Right renal cortex interstitium (tissue), 3 donors: ENCODE measurements at places on chromosomes 16 and 17. TPM values are rescaled to one million over a fixed set of nuclear protein-coding genes. Genes with fewer than 3 reads are reported as not detected.

GRCh38 chr17:80839511-80839941 lies 152.1 kb upstream of the CHMP6 start:
- DNase-seq: no peak

DNA sequence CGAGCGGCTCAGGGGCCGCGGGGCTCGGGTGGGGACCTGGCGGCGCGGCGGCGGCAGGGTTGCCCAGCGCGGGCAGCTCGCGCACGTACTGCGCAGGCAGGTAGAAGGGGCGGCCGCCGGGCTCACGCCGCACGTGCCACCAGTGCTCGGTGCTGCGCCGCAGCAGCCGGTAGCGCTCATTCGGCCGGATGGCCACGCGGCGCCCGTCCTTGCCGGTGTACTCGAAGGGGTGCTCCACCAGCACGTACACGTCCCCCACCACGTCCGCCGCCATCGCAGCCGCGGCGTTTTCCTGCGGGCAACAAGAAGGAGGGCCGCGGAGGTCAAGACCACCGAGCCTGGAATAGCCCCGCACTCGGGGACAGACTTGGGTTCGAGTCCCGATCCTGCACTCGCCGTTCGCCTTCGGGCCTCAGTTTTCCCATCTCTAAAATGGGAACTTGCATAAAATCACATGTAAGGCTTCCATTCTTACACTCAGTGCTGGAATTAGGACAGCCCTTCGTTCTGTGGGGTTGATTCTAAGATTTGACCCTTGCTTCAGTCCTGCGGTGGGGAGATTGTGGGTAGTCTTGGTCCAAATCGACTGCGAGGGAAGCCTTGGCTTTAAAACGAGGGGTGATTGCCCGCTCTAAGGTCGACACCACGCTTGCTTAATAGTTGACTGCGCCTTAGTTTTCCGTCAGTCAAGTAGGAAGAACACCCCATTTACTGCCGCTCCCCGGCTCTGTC lies 2.5 kb downstream of the ARHGAP27 start:
- no peak for DNase-seq

The KCNG4 gene
- not detected for polyA plus RNA-seq

DNA sequence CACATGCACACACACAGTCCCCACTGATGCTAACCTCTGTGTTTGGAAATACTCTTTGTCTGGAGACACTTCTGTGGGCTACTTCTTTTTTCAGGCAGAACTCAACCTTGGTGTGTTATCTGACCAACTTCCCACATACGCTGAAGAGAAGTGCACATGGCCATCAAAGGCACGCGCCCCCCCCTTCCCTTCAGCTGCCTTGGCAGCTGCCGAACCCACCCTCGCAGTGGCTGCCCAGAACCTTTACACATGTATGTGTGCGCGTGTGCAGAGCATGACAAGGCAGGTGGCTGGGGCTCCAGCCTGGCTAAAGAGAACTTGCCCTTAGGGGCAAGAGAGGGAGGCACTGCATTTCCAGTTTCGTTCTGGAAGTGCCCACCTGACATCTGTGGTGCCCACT lies 3.9 kb downstream of the RAPGEFL1 start:
- DNase-seq: no peak

DNA sequence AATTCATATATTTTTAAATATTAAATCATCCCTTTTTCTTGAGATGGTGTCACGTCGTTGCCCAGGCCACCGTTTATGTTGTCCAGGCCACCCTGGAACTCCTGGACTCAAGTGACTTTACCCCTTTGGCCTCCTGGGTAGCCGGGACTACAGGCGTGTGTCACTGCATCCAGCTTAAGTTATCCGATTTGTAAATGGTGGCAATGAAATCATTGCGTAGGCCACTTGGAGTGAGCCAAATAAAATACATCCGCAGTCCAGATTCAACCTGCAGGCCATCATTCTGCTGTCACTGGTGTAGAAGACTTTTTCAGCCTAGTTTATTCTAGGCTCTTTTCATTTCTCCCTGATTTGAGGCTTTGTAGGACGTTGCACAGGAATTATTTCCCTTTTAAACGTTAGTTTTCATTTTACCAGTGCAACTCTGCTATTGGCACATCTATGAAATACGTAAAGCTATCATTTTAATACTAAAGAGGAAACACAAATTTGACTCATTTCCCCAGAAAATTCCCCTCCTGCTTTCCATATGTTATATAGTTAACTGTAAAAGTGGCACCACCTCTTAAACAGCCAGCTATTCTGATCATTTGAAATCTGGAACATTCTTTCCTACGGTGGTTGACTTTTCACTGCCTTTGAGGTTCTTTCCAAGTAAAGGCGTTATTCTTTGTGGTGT lies 449.8 kb downstream of the MAF start:
- DNase-seq: no peak

DNA sequence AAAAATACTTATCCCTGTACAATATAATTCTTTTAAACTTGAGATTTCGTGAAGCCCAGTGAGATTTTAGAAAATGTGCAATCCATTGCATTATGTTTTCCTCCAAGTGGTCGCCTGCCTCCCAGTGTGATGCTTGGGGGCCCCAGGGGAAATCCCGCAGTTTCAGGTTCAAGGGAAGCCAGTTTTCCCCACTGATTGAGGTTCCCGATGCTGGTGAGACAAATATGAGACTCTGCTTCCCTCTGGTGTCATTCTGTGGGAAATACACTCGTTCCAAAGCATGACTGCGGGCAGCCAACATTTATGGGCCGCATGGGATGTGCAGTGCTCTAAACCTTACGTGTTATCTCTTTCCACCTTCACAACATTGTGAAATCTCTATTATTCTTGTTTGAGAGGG lies 200.8 kb downstream of the PRKCB start:
- DNase-seq: peak; percentile 38

The NACA2 gene
- 2.9 TPM for polyA plus RNA-seq

DNA sequence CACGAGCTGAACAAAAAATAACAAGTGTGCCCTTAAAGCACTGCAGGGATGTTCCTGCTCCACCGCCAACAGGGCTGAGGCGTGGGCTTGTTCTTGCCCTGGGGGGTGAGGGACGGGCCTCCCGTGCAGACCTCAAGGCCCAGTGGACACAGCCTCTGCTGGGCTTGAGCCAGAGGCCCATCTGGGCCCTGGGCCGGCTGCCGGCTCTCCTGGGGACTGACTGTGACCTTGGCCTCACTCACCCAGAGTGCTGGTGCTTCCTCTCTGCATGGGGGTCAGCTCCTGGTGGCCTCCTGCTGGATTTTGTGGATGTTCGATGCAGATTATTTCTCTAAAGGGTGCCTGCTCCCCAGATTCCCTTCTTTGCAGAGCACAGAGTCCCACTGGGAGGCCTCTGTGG lies 54.2 kb upstream of the CDR2 start:
- no peak for DNase-seq

The HBA1 gene
- polyA plus RNA-seq: 544 TPM

The SHISA6 gene
- polyA plus RNA-seq: 2.0 TPM

- peak; percentile 65 for DNase-seq
Observed at GRCh38 chr16:22813223-22813947, 577 bp upstream of the HS3ST2 start.

The SPNS3 gene
- 1.9 TPM for polyA plus RNA-seq

GRCh38 chr16:55655897-55656681 lies at the start of gene SLC6A2:
Gene SLC6A2, plus strand, starts transcription at chr16:55655988. Its CDS starts 707 bp downstream, at chr16:55656695.
- DNase-seq: no peak

DNA sequence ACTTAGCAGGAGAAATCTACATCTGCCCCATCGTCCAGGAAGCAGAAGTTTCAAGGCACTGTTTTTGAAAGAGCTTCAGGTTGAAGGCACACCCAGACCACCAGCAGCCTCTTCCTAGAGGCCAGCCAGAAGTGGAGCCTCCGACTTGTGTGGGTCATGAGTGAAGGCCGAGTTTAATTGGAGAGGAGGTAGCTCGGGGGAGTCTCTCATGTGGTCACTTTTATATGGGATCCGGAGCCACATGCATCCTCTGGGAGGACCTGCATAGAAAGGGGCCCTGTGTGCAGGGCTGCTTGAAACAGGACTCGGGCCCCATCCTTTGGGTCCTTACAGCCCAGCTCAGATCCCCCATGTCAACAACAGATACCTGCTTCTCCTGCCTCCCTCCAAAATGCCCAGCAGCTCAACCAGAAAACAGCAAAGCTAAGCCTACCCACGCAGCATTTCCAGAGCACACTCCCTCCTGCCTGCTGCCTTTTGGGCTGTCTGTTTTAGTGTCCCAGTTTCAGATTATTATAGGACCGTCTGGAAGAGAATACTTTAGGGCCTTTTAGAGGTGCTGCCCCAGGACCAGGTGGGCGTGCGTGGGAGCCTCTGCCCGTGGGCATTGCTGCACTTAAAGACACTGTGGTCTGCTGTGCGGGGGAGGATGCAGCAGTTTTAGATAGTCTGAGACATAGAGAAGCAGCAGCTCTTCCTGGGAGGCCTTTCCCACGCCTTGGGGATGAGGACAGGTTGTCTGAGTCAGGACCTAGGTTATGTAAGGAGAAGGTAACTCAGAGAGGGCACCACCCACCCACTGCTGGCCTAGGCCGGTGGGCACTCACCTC lies 29.5 kb downstream of the MPRIP start:
- no peak for DNase-seq

DNA sequence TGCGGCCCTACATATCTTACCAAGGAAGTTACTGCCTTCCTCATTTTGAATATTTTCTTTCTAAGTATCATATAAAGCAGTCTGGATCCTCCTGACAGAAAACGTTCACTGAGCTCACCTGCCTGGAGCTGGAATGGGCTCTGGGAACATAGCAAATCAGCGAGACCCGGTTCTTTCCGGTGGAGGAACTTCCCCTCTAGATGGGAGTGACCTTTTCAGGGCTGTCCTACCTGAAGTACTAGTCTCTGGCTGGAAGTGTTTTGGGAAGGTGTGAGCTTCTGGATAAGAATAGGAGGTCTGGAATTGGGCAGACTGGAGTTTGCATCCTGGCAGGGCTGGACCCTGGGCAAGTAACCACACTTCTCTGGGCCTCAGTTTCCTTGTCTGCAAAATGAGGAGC lies 79.3 kb downstream of the SDR42E1 start:
- no peak for DNase-seq

The GAN gene
- polyA plus RNA-seq: 2.1 TPM

The SDR42E2 gene
- polyA plus RNA-seq: 0.16 TPM

DNA sequence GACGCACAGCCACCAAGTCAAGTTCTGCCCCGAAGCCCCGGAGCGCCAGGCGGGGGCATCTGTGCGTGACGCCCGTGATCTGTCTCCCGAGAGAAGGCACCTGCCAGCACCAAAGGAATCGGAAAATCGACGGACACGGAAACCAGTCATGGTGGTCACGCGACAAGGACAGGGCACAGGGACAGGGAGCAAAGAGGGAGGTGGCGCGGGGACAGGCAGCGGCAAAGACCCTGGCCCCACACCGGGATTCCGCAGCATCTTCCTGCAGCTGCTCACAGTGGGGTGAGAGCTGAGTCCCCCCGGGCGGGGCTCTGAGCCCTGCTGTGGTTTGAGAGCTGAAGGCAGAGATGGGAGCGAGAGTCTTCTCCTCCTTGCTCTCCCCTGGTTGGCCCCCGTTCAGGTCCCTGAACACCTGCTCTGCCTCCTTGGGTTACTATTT lies 56.4 kb downstream of the ABR start:
- DNase-seq: no peak

- no peak for DNase-seq
Observed at GRCh38 chr17:10311131-10311530, 61.7 kb downstream of the MYH13 start.

DNA sequence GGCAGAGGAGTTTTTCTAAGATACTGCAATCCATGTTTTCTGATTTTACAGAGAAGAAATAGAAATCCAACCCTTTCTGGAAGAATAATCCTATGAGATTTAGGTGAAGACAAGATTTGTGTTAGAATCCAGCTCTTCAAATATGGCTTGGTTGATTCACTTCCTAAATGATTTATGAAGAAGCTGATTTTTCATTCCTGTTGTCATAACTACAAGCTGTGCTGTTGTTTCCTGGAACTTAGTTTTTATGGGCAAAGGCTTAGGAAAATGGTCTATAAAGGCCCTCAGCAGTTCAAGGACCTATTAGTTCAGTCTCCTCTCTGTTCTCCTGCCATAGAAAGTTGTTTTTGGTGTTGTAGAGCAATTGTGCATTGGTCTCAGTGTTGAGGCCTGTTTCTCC lies 174.2 kb upstream of the FAM20A start:
- DNase-seq: no peak

The HOXB2 gene
- 49.0 TPM for polyA plus RNA-seq

The ITGAD gene
- 0.23 TPM for polyA plus RNA-seq

GRCh38 chr16:2784358-2785100 lies 2.8 kb downstream of the PRSS33 start:
- DNase-seq: no peak

DNA sequence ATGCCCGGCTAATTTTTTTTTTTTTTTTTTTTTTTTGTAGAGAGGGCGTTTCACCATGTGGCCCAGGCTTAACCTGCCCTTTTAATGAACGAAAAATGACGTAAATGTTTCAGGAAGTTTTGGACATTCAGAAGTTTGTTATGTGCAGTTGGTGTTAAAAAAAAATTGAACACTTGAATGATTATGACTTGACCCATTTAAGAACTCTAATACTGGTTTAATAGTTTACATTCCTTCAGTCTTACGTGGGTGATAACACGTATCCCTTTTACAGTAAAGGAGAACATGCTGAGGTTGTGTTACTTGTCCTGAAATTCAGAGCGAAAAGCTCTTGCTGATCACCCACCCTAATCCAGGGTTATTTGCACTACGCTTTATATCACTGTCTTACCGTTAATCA lies 1.7 kb downstream of the MLYCD start:
- no peak for DNase-seq

GRCh38 chr16:50509521-50510341 lies 38.5 kb upstream of the NKD1 start:
- no peak for DNase-seq

DNA sequence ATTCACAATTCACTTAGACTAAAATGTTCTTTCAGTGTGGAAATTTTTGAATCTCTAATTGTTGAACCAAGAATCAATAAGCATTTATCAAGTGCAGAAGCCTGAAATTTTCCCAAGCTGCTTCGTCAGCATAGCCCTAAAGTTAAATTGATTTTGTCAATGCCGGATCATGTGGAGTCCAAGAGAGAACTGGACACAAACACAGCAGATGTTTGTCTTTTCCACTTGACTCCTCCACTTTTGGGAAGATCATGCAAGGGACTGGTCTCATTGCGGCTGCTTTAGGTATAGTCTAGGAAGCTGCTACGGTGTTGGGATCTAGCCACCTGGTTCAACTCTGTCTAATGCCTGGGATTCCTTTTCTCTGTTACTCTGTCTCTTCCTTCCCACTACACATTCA lies 95.7 kb downstream of the CYB561 start:
- DNase-seq: no peak
